Muscle of back (tissue), 13 donors: ENCODE measurements at places on chromosomes 12 and 14. TPM values are rescaled to one million over a fixed set of nuclear protein-coding genes. Genes with fewer than 3 reads are reported as not detected.

APOF gene
- not detected for polyA plus RNA-seq

GRCh38 chr14:91879196-91879595, 11.9 kb upstream of the TC2N start:
- no peak for DNase-seq

OAS2 gene
- polyA plus RNA-seq: 6.6 TPM

DNA sequence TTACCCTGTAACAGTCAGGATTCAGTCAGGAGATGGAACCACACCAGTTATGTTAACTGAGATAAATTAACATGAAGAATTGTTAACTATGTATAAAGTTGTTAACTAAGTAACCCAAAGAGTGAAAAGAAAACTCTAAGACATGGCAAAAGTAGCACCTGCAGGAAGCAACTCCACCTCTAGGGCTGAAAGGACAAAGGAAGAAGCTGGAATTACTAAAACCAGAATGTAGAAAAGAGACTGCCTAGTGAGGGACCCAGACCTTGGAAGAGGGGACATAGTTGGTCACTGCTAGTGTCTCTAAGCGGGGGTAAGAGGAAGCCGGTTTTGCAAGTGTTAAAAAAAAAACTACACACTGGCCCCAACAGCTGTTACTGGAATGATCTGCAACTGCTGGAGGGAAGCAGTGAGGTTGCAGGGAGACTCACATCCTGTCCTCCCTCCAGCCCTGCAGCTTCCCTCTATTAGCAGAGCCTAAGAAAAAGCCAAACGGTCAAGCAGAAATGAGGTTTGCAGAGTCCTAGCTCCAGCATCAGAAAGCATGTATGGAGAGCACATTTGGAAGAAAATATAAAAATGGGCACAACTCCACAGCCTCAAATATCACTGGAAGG, 39.8 kb downstream of the GPR135 start:
- DNase-seq: no peak

- no peak for DNase-seq
These were observed 12.6 kb upstream of the SFSWAP start for GRCh38 chr12:131698286-131698685.

GRCh38 chr12:30911207-30911606, 15.3 kb upstream of the TSPAN11 start:
- no peak for DNase-seq

- no peak for DNase-seq
These were observed 136.8 kb upstream of the PTPRB start for GRCh38 chr12:70774055-70774454.

MGP gene
- 343 TPM for polyA plus RNA-seq

- DNase-seq: no peak
These were observed 246.9 kb downstream of the TMEM132C start for GRCh38 chr12:128513831-128514230.

OR6C6 gene
- polyA plus RNA-seq: not detected

DNA sequence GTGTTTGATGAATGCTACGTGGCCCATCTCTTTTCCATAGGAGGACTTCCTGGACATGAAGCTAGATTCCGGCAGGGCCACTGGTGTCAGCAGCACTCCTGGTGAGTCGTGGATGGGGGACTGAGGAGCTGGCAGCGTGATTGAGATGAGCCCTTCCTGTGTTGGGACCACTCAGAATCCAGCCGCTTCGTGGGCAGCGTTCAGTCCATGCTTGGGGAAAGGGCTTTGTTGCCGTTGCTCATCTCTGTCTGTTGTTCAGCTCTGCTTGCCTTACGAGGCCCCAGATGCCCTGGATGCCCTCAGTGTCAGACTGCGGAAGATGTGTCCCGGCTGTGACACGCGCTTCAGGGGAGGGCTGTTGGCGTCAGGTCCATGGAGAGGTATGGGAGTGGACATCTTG, 127.1 kb upstream of the RTL1 start:
- no peak for DNase-seq

DNA sequence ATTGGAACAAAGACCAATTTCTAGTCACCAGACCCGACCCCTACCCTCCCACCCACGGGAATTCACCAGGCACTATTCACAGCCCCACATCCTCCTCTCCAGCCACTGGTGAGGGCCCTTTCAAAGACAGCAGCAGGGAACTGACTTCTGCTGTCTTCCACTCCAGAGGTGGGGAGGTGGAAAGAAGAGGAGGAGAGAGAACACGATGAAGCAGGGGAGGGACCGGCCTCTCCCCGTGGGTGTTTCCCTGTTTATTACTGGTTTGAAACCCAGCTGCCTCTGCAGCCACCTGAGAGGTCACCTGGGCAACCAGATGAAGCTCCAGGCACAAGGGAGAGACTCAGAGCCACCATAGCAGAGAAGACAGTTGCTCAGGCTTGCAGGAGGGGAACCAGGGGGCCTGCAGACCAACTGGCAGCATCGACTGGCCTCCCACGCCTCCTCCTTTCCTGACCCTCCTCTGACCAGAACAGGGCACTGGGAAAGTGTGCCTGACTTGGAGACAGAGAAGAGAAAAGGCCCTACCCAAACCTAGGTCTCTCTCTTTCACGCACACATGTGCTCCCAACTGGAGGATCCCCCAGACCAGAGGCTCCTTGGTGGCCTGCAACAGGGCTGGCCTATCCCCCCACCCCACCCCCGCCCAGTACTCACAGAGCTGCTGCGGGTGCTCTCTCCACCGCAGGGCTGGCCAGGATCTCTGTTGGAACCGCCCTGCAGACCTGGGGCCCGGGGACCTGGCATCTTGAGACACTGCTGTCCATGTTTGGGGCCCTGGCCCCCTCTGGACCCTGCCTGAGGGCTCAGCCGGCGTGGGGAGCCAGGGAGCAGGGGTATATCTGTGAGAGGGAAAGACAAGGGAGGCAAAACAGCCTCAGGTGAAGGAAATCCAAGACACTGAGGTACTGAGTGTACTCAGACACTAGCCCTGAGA, 22.8 kb downstream of the ANO2 start:
- DNase-seq: no peak

GRCh38 chr12:41981758-41982157, 162.9 kb downstream of the GXYLT1 start:
- no peak for DNase-seq

KRT78 gene
- polyA plus RNA-seq: not detected

- peak; percentile 86 for DNase-seq
These were observed 32.4 kb downstream of the AK7 start for GRCh38 chr14:96424109-96424989.

DNA sequence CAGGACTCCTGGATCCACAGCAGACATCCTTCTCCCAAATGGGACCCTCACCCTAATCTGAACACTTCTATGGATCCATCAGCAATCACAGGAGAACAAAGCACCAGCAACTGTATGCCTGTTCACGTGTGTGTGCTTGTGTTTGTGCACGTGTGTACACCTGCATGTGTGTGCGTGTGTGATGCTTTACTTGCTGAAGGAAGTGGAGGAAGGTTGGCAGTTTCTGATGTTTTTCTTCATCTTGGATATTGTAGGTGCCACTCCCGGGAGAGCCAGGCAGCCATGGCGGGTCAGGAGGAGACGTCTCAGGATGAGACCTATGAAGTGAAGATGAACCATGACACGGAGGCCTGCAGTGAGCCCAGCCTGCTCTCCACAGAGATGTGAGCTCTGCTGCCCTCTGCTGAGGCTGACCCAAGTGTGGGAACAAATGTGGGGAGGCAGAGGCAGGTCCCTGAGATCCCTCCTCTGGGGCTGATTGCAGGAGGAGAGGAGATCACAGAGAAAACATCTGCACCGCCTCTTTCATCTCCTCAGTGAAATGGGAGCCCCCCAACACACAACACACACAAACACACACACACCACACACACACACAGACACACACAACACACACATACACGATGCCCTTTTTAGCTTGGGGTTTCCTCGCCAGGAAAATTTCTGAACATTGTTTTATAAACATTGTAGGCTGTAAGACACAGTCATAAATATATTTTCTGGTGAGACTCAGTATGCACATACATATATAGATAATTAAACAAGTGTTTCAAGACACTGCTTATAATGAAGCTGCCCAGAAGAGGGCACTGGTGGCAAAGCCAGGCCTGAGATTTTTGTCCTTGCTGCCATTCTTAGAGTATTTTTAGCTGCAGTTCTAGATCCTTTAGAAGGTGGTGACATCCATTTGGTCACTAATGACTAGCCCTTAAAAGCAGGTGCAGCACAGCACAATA, 112.2 kb upstream of the FKBP4 start:
- DNase-seq: no peak

- no peak for DNase-seq
These were observed 11.2 kb upstream of the GRIN2B start for GRCh38 chr12:13992585-13992984.

GRCh38 chr14:63200767-63201166, 3.5 kb upstream of the RHOJ start:
- no peak for DNase-seq

DNA sequence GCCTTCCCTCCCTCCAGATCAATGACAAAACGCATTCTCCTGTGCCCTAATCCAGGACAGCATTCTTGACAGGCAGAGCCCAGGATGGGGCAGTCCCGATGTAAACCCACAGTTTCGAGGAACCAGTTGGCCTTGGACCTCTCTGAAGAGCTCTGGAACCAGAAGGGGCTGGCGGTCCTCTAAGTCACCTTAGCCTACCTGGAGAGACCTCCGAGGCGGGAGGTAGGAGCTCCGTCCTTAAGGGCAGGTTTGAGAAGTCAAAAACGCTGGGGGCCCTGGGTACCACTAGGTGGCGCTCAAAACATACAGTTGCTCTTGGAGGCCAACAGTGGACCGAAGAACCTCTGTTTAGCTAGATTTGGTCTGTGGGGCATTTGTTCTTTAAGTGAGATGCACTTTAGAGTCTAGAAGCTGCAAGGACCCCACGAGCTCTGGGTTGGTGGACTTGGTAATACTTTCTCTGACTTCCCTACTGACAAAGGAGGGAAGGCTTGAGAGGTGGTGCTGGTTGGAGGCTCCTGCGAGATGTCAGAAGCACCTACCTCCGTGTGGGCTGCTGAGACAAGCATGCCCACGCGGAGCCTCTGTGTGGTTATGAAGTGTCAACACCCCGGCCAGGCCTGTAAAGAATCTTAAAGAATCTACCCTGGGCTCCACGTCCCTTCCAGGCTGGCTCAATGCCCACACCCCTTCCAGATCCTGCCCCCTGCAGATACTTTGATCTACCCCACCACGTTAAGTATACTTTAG, 74.8 kb upstream of the CHST11 start:
- DNase-seq: peak; percentile 86

- no peak for DNase-seq
These were observed 25.2 kb downstream of the MTA1 start for GRCh38 chr14:105444859-105445258.

DNA sequence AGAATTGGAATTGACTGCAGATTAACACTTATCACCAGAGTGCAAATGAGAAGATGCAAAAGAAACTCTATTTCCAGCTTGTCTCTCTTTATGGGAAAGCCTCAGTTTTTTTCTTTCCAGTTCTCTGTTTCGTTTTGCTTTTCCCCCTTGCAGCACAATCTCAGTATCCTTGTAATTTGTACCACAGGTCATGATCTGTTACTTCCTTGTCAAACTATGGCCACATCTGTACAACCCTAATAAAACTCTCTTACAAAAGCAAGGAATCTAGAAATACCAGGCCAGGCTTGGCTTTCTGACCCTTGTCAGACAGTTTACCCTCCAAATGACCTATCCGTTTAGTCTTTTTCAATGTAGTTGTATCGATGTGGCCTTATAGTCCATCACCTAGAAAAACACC, 33.9 kb downstream of the MYBPC1 start:
- no peak for DNase-seq

STRAP gene
- polyA plus RNA-seq: 144 TPM

MAPK1IP1L gene
- 63.9 TPM for polyA plus RNA-seq

HIF1A gene
- polyA plus RNA-seq: 54.2 TPM

GRCh38 chr14:79467835-79468234, 743.5 kb downstream of the DIO2 start:
- DNase-seq: no peak

DNA sequence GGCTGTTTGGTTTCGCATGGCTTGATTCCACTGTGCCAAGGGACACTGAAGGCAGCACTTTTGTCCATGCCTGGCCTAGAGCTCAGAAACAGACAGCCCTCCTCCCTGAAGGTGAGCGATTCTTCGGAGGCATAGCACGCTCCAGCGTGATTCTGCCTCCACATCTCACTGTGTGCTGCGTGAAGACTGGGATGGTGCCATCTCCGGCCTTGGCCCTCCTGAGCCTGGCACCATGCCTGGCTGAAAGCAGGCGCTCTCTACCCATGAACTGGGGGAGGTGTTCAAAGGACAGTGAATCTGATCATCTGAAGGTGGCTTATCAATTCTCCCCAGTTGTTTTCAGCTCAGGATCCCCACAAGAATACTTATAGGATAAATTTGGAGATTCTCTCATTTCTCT, 187.4 kb downstream of the TTC7B start:
- DNase-seq: no peak

DNA sequence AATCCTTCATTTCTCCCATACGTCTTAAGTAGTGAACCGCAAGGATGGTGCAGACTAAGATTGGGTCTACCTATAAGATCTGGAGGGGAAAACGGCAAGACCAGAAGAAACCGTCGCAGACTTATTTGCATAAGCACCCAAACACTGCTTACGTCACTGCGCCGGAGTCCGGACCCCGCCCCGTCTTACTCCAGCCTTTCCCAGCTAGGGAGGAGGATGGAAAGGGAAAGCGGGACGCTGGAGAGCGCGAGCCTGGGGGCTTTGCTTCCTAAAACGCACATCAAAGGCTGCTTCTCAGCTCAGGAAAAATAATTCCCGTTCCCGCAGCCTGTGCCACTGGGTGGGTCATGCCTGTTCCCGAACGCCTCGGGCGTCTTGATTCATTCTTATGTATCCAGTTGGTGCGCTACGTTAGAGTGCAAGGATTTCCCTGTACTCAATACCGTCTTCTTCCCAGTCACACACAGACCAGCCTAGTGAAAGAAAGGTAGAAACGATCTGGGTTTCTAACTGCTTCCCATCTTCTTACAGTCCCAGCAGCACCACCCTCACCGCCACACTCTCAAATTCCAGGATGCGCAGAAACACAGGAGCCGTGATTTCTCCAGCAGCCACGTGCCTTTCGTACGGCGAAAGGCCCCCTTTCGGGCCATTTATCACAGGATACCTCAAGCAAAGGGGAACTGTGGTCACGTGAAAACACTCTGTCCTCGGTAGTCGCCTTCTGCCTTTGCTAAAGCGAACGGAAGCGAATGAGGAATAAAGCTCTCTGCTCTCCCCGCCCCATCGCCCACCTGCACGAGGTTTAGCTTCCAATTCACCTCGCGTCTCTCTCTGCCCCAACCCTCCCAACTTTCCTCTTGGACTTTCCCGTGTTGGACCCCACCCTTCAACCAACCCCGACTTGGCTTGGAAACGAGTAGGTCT, 1.1 kb downstream of the SLC6A15 start:
- DNase-seq: peak; percentile 71

DNA sequence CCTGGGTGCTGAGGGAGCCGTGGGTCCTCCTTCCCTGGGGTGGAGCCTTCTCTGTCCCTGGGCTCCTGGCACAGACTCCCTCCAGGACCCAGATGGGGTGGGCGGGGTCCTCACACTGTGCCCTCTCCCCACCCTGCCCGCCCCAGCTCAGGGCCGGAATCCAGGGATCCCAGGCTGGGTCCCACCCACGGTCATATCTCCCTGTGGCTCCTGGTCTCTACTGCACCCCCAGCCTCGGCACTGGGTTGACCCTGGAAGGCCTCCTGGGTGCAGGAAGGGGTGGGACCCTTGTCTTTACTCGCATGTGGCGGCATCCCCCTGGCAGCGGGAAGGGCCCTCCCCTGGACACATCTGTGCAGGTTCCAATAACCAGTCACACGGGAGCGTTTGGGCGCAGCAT, 75.8 kb upstream of the EIF5 start:
- no peak for DNase-seq

ERP27 gene
- polyA plus RNA-seq: not detected

- no peak for DNase-seq
These were observed 66.1 kb downstream of the ACADS start for GRCh38 chr12:120791669-120792176.

GRCh38 chr12:113422030-113422885, at the start of gene SDSL:
SDSL (plus strand) TSS chr12:113422380; CDS start chr12:113427983, 5,603 bp downstream.
- peak; percentile 66 for DNase-seq

- no peak for DNase-seq
These were observed 15.9 kb downstream of the GOLGA3 start for GRCh38 chr12:132812631-132813305.
